Left ventricle myocardium superior (tissue), 1 donor: ENCODE measurements at places on chromosomes 4 and X. TPM values are rescaled to one million over a fixed set of nuclear protein-coding genes. Genes with fewer than 3 reads are reported as not detected.

GRCh38 chr4:129839687-129840086 is 743.7 kb downstream of the C4orf33 start:
- DNase-seq = no peak

DNA sequence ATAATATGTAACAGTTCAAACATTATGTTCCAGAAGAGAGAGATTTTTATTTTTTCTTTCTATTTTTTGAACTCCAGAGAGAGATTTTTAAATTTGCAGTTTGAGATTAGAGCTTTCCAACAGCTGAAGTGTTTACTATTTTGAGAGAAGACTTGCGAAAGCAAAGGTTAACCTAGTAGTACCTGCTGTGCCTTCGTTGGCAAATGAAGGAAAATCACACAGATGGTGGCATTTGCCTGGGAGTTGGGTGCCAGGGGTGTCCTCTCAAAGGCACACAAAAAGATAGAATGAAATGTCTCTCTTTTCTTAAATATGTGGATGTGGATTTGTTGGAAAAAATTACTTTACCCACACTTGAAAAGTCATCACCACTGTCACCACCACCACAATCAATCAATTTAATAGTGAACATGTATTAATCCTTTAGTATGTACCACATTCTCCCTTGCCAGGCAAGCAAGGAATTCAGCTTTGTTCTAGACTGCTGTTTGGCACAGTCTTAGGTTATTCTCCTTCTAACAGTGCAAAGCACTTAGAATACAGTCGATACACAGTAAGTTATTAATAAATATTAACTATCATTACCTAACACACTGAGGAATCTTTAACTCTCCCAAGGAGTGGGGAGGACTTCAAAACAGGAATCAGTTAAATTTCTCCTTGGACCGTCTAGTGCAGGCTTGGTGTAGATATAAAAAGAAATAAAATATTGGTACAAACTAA is 838.2 kb upstream of the FTHL17 start:
- DNase-seq = no peak

DNA sequence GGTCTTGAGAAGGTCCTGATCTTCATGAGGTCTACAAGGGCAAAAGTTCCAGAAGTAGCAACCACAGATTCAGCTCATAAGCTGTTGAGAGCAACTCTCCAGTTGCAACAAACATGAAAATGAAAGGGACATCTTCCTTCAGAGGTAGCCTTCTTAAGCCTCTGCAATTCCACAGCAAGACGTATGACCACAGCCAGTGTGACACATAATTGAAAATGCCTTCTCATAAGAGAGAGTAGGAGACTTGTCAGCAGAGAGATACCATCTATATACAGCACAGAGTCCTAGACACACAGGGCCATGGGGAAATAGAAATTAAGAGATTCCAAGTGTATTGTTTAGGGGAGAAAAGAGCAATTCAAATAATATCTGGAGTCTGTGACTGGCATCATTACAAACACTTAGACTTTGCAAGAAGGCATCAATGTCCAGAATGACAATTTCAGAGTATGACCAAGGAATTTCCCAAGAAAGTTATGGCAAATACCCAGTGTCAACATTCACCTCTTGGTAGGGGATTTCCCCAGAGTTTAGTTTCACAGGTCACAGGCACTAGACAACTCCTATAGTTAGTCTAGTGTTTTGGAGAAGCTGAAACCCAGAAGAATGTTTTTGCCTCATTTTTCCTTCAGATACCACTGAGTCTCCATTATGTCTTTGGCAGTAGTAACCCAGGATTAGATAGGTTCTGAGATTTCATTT is 340.3 kb downstream of the ZNF674 start:
- no peak for DNase-seq

USP17L20 gene
- not detected for total RNA-seq

HSD17B10 gene
- total RNA-seq = 102 TPM

DNA sequence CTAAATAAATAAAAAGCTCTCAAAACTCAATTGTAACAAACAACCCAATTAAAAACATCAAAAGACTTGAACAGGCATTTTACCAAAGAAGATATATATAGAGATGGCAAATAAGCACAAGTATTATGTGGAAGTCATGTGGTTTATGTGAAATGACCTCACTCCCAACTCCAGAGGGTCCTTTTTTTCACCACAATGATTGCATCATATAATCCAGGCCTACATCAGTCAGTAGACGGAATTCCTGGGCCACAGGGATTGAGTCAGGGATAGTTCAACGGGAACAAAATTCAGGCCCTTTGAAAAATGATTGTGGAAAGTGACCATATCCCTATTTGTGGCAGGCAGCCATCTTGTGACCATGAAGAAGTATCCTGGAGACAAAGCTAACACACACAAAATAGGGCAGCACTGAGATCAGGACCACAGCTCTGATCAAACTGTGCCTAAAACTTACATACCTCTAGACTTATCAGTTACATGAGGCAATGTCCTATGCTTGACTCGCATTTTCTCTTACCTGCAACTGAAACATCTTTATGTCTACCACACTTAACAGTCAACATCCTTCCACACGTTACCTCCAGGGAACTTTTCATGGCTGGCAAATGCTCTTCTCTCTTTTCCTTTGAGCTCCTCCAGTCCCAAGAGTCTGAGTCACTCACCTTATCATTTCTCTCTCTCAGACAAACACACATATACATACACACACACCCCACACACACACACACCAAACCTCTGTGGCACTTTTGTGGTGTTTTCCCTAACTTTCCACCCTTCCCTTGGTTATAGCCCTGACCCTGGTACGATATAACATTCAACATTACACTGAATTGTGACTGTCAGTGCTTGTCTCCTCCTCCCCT is 113.5 kb downstream of the PHF8 start:
- DNase-seq = no peak

MBNL3 gene
- 31.4 TPM for total RNA-seq

TASL gene
- total RNA-seq = 0.62 TPM

GRCh38 chrX:27679281-27679680 is 89.1 kb downstream of the DCAF8L2 start:
- DNase-seq = no peak

PASD1 gene
- total RNA-seq = not detected

TRPC5OS gene
- total RNA-seq = not detected

- DNase-seq = no peak
These were observed 4.8 kb downstream of the LETM1 start for GRCh38 chr4:1851160-1851559.

- DNase-seq = no peak
These were observed 47.9 kb upstream of the RGN start for GRCh38 chrX:47030339-47030738.

GRCh38 chrX:136762820-136763452 is 17.8 kb downstream of the ARHGEF6 start:
- DNase-seq = no peak

TEX13C gene
- not detected for total RNA-seq

- DNase-seq = no peak
These were observed 15.5 kb downstream of the CLDN22 start for GRCh38 chr4:183304538-183304937.

GRCh38 chrX:28223991-28224390 is 242.7 kb upstream of the DCAF8L1 start:
- DNase-seq = no peak

DNA sequence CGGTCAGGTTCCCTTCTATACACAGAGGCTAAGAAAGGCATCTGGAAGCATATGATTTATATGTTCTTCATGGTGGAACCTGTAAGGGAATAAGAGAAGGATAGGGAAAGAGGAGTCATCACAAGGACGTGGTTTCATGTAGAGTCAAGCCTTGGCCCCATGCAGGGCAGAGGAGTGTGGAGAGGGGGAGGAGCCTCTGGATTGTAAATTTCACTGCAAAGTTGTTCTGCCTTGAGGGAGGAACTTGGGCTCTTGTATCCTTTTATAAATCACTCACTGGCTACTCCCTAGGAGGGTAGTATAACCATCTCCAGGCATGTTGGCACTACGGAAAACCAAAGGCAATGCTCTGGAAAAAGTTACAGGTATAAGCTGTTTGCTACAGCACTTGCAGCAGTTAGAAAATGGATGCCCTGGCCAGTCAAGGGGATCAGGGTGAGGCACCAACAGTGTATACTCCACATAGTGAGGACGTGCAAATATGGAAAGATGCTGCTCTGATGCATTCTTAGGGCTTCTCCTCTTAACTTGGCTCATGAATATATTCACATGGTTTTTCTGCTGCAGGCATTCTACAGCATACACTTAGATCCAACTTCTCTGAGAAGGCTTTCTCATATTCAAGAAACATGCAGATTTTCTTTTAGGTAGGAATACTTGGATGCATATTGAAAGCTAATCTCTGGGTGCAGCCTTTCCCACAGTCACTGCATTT is 60.3 kb upstream of the ZNF81 start:
- DNase-seq = no peak

DNA sequence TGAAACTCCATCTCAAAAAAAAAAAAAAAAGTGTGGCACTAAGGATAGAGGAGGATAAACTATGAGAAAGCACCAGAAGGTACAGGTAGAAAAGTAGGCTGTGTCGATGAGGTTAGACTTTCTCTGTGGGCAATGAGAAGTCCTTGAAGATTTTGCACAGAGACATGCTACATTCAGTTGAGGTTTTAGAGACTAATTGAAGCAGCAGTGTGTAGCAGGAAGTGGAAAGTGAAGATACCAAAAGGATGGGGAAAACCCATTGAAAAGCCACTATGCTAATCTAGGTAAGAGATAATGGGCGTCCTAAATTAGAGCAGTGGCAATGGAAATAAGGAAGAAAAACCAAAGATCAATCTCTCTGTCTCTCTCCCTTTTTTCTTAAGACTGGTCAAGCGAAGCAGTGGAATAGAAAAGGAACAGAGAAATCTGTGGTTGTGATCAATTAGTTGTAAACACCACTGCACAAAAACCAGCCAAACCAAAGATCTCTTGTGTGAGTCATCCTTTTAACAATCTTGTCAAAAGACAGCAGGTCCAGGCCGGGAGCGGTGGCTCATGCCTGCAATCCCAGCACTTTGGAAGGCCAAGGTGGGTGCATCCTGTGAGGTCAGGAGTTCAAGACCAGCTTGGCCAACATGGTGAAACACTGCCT is 3.5 kb downstream of the SPINK2 start:
- no peak for DNase-seq

DNA sequence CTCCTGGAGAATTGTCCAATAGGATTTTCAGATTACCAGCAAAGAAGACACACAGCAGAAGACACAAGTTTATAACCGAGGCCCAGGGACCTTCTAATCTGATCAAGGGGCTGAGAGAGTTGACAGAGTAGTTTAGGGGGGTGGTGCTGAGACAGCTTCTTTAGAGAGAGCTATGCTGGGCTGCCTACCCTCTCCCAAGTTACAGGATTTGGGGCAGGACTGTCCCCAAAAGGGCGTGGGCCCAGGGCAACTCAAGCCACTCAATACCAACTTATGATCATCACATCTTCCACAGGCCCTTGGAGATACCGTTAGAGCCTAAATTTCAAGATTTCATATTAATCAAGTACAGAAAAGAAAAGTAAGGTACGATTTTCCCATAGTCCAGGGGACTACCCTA is 43.0 kb downstream of the PDHA1 start:
- DNase-seq = no peak

DNA sequence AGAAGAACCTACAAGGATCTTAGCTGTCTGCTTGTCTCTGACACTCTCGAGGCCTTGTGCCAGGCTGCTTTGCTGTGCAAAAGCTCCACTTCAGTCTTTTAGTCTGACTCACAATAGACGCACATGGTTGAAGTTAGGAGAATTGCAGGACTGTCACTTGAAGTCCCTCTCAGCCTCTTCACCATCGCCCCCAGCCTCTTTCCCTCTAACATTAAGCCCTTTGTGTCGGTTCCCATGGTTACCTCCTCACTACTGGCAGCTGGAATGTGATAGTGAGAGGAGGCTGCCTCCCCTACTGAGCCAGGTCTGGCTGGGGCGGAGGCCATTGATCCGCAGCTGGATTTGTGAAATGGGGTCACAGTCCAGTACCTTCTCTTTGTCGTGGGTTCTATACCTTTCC is 201.8 kb downstream of the SOWAHB start:
- DNase-seq = no peak

GRCh38 chrX:100674705-100675104 is 30.7 kb downstream of the SRPX2 start:
- no peak for DNase-seq

REST gene
- 24.2 TPM for total RNA-seq

FDCSP gene
- total RNA-seq = not detected

DNA sequence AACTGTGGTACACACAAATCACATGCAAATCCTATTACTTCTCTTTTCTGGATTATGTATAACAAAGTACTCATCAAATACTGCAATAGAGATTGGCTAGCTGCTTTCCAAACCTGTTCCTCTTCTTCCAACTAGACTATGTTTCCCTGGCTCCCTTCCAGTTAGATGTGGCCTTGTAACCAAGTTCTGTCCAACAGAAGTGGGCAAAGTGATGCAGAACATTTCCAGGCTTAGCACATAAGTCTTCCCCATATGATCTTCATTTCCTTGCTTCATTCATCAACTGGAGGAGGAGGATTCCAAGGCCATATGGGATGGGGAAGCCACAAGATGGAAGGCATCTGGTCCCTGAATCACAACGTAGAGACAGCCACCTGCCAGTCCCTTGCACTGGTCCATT is 8.0 kb downstream of the SLC9A7 start:
- DNase-seq = no peak

VEGFD gene
- total RNA-seq = 12.4 TPM

- DNase-seq = no peak
These were observed 53.0 kb downstream of the IL13RA2 start for GRCh38 chrX:114964374-114964773.

SPANXB1 gene
- total RNA-seq = not detected
